ENCODE measurements at places on chromosomes 12 and 14. TPM values are rescaled to one million over a fixed set of nuclear protein-coding genes. Genes with fewer than 3 reads are reported as not detected.

GRCh38 chr14:61150851-61151250 is 130.3 kb downstream of the TMEM30B start:
- no peak for DNase-seq

DNA sequence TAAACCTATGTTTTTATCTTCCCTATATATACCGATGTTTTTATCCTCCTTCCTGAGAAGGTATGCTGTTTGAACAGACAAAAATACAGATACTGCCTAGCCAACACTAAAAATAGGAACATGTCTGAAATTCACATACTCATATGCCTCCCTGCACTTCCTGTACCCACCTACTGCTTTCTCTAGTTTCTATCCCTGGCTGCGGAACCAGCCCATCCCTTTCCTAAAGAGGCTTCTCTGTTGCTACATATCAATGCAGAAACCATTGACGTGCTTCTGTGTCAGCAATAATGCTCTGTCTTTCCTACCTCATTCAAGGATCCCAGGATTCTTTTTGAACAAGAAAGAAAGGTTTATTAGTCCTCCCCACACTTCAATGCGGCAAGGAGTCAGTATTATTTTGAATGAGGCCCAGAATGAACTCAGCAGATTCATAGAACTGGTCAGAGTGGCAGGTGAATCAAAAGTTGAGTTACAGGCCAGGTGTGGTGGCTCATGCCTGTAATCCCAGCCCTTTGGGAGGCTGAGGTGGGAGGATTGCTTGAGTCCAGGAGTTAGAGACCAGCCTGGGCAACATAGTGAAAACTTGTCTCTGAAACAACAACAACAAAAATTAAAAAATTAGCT is 67.8 kb upstream of the NAP1L1 start:
- DNase-seq = no peak

GRCh38 chr12:118098911-118099671 is 4.7 kb downstream of the VSIG10 start:
- no peak for DNase-seq

DNA sequence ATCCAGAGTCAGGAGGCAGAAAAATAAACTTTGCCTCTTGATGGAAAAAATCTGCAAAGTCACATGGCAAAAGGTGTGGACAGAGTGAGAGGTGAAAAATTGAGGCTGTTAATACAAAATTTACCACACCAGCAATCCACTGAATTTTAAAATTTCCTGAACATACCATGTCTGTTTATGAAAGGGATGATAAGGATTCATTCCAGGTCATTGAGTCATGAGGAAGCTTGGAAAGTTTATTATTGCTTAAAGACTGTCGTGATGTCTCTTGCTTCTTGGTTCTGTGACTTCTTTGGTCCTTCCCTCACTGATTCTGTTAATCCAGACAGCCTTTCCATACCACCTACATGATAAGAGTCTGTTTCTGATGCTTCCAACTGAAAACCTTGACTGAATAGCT is 73.2 kb downstream of the TTC6 start:
- no peak for DNase-seq

DNA sequence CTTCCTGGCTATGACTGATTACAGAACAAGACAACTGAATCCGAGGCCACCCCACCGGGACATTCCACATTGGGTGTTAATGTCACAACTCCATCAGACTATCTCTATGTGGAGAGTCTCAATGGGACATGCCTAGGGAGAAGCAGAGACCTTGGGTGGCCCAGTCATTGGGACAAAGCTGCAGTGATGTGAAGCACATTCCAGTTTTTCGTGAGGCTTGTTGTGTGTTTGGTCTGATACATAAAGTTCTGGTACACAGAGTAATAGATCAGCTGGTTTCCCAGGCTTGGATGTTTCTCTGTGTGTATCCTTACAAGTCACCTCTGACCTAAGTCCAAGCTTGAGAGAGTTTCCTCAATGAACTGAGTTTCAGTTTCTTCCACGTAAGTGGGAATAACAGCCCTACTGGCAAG is 42.3 kb downstream of the CPM start:
- no peak for DNase-seq

GRCh38 chr14:93544212-93544611 is 113.5 kb downstream of the UNC79 start:
- no peak for DNase-seq

The MMP17 gene
- 1.3 TPM for total RNA-seq

DNA sequence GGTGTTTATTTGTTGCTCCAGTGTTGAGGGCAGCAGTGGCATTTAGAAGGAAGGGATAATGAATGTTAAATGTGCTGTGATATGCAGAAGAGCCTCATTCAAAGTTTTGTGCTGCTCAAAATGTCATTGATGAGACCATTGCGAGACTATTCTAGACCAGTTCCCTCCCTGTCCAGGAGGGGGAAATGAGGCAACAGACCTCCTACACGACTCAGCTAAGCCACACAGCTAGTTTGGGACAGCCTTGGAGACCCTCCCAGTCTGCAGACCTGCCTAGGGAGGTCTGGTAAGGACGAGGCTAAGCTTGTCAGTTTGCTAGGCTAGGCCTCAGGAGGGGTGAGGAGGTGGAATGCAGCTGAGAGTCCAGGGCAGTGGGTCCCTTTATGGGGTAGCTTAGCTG is 116.0 kb downstream of the NRXN3 start:
- no peak for DNase-seq

DNA sequence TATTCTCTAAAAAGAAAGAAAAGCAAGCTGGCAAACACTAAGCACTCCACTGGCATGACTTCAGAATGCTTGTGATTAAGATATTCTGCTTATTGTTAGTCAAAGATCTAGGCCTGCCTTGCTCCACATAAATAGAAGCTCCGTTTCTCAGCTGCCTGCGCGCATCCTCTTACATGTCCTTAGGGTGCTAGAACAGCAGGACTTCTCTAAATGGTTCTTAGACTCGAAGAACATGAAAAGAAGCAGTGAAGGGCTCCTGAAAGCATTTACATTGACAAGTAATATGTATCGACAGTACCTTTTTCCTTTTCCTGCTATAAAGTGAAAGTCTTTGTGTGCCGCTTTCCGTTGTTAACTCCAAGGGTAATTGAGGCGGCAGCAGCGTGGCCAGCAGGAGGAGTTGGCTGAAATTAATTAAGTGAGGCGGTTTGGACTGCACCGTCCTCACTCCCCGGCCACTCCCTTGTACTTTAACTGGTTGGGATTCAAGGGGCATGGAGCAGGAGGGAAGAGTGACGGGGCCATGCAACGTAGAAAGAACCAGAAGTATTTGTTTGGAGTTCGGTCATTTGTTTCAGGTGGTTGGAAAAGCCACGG is 34.2 kb upstream of the OTX2 start:
- DNase-seq = no peak

The CCND2 gene
- 172 TPM for total RNA-seq

- DNase-seq = no peak
Observed at GRCh38 chr12:82593901-82594396, 92.8 kb upstream of the TMTC2 start.

The CCDC197 gene
- not detected for total RNA-seq

GRCh38 chr12:47209014-47209413 is 129.3 kb upstream of the AMIGO2 start:
- DNase-seq = no peak

- DNase-seq = no peak
Observed at GRCh38 chr12:66497008-66497897, 181.6 kb downstream of the GRIP1 start.

- no peak for DNase-seq
Observed at GRCh38 chr12:104752881-104753280, 205.2 kb downstream of the SLC41A2 start.

GRCh38 chr14:68666236-68666635 is 126.6 kb downstream of the ZFP36L1 start:
- no peak for DNase-seq

- DNase-seq = no peak
Observed at GRCh38 chr14:68476212-68477109, 316.4 kb downstream of the ZFP36L1 start.

The KRT6A gene
- not detected for total RNA-seq

The C12orf50 gene
- not detected for total RNA-seq

GRCh38 chr12:121786440-121786825 is 7.1 kb downstream of the RHOF start:
- DNase-seq = peak; percentile 56

DNA sequence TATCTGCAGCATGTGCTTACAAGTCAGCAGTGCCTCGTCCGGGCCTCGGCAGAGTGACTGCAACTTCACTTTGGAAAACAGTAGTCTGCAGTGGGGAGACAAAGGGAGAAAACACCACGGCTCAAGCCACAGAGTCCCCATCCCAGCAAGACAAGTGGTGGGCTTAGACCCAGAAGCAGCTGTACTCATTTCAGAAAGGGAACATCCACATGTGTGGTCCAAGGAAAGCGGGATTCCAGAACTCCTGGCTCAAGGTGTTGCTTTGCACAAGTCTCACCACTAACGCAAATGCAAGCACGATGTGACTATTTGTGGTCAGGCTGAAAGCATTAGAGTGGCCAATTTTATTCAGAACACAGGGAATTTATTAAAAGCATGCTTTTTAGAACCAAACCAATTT is 198.3 kb downstream of the TTC7B start:
- no peak for DNase-seq

DNA sequence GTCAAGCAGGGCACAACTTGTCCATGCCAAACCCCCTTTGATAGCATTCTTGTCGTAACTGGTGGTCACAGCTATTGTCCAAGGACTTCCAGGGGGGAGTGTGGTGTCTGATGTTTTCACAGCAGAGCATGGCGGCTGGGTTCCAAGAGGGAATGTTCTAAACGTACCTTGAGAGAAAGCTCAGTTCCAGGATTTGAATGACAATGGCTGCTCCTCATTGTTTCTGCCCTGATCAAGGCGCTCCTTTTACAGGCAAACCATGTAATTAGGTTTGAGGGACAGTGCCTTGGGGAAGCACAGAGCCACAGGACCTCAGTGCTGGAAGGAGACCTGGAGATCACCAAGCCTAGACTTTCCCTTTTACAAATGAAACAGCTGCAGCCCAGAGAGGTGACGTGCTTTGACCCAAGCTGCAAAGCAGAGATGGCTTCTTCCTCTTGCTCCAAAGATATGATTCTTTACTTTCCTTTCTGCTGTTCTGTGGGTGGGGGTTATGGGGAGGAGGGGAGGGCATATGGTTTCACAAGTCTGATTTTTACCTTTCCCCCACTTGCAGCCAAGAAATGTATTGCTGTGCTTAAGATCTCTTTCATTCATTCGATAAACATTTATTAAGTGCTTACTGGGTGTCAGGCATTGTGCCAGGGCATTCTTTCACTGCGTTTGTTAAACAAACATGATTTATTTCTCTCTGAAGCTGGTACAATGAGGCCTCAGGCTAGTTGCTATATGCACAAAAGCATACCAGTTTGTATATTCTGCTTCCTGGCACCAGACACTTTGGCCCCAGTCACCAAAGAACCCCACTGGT is 172.8 kb downstream of the KTN1 start:
- DNase-seq = no peak

DNA sequence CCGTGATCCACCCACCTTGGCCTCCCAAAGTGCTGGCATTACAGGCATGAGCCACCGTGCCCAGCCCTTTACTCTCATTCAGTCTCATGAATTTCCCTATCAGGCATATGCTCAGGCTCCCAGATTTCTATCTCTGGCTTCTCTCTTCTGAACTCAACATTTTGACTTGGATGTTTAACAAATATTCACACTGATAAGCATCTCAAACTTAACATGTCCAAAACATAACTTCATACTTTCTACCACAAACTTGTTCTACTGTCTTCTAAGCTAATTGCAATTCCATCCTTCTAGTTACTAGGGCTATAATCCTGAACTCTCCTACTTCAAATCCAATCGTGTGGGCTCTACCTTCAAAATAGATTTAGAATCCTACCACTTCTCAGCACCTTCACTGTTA is 73.9 kb upstream of the PAWR start:
- no peak for DNase-seq

The APOF gene
- total RNA-seq = not detected

DNA sequence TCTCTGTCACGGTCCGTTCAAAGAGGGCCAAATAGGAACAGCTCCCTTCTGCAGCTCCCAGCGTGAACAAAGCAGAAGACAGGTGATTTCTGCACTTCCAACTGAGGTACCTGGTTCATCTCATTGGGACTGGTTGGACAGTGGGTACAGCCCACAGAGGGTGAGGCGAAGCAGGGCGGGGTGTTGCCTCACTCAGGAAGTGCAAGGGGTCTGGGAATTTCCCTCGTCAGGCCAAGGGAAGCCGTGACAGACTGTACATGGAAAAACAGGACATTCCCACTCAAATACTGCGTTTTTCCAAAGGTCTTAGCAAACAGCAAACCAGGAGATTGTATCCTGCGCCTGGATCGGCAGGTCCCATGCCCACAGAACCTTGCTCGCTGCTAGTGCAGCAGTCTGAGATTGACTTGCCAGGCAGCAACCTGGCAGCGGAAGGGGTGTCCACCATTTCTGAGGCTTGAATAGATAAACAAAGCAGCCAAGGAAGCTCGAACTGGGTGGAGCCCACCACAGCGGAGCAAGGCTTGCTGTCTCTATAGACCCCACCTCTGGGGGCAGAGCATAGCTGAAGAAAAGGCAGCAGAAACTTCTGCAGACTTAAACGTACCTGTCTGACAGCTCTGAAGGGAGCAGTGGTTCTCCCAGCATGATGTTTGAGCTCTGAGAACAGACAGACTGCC is 22.7 kb downstream of the SLC38A1 start:
- peak; percentile 34 for DNase-seq

DNA sequence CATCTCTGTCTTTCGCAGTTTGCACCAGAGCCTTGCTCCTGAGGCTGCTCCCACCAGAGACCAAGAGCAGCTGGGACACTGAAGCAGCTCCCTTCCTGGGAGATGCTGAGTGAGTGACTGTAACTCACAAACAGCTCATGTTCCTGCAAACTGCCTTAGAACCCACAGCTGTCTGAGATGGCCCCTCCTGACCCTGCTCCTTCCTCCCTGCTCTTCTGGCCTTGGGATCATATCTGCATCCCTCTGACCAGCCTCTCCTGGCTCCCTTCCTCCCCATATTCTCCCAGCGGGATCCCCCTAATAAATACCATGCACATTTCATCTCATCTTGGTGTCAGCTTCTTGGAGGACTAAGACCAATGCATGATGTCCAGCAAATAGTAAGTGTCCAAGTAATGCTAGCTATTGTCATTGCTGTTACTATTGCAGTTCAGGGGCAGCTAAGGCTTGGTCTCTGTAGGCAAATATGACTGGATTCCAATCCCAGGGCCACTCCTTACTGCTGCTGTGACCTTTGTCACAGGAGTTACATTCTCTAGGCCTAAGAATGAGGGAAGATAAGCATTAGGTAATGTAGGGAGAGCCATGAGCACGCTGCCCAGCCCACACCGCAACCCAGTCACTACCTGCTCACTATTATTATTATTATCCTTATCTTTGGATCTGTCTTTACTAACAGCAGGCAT is 47.9 kb downstream of the SYNE3 start:
- DNase-seq = no peak

- DNase-seq = no peak
Observed at GRCh38 chr12:29858270-29858786, 74.6 kb upstream of the TMTC1 start.

- peak; percentile 26 for DNase-seq
Observed at GRCh38 chr14:61569812-61570548, 125.3 kb upstream of the HIF1A start.

GRCh38 chr14:75928690-75929181 is 53.1 kb downstream of the TGFB3 start:
- DNase-seq = no peak

- no peak for DNase-seq
Observed at GRCh38 chr12:108753976-108754375, 22.7 kb upstream of the CORO1C start.
